ENCODE measurements at places on chromosomes 11 and 22. TPM values are rescaled to one million over a fixed set of nuclear protein-coding genes. Genes with fewer than 3 reads are reported as not detected.

Gene MS4A7
- total RNA-seq = not detected

Gene INS
- not detected for total RNA-seq

Gene STX3
- total RNA-seq = 45.2 TPM

Gene CDCA5
- total RNA-seq = 97.8 TPM

DNA sequence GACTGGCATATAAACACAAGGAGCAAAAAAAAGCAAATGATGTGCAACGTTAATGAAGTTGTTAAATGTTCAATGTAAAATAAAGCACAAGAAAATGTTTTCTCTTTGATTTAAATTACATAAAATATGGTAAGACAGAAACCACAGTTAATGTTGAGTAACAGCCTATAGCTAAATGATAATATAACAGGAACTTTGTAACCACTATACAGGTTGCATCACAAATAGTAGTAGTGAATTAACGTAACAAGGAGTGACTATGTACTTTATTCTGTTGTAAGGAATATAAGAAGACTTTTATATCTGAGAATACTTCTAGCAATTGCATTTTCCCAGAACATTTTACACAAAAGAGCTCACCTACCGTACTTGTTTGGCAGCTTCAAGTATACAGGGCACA lies 16.9 kb downstream of the SAAL1 start:
- DNase-seq = no peak

Gene TNNT3
- 0.60 TPM for total RNA-seq

Measured in PC-9 (cell line).